ENCODE measurements at places on chromosomes 16 and 17. TPM values are rescaled to one million over a fixed set of nuclear protein-coding genes. Genes with fewer than 3 reads are reported as not detected.

GRCh38 chr16:188674-189073, 8.4 kb downstream of the HBQ1 start:
- no peaks in the 10 kb centered on the region for H3K36me3 ChIP-seq
- no peaks in the 10 kb centered on the region for H3K27me3 ChIP-seq
- no peak for DNase-seq
- no peaks in the 10 kb centered on the region for H3K4me1 ChIP-seq

GRCh38 chr17:40303708-40304551, 5.0 kb upstream of the RARA start:
- no peak for DNase-seq
- H3K4me3 ChIP-seq, result no peak overlapping the region
- no peak overlapping the region for H3K27ac ChIP-seq
- no peaks in the 10 kb centered on the region for H3K27me3 ChIP-seq
- H3K36me3 ChIP-seq, result peaks cover 47% of the 10 kb centered on the region

- no peak overlapping the region for H3K4me3 ChIP-seq
- peaks cover 6% of the 10 kb centered on the region for H3K27me3 ChIP-seq
- H3K27ac ChIP-seq, result no peak overlapping the region
- H3K36me3 ChIP-seq, result no peaks in the 10 kb centered on the region
- no peak for DNase-seq
These were observed 18.0 kb downstream of the GRB7 start for GRCh38 chr17:39755554-39756379.

- H3K4me3 ChIP-seq, result no peak overlapping the region
- H3K4me1 ChIP-seq, result no peaks in the 10 kb centered on the region
- DNase-seq, result no peak
- H3K36me3 ChIP-seq, result no peaks in the 10 kb centered on the region
- no peaks in the 10 kb centered on the region for H3K27me3 ChIP-seq
These were observed 5.4 kb upstream of the DRC7 start for GRCh38 chr16:57688987-57689761.

GRCh38 chr17:33131620-33132019, 140.0 kb downstream of the SPACA3 start:
- no peak for DNase-seq
- H3K27ac ChIP-seq, result no peak overlapping the region
- no peaks in the 10 kb centered on the region for H3K36me3 ChIP-seq
- peaks cover 55% of the 10 kb centered on the region for H3K27me3 ChIP-seq
- no peaks in the 10 kb centered on the region for H3K4me1 ChIP-seq

DNA sequence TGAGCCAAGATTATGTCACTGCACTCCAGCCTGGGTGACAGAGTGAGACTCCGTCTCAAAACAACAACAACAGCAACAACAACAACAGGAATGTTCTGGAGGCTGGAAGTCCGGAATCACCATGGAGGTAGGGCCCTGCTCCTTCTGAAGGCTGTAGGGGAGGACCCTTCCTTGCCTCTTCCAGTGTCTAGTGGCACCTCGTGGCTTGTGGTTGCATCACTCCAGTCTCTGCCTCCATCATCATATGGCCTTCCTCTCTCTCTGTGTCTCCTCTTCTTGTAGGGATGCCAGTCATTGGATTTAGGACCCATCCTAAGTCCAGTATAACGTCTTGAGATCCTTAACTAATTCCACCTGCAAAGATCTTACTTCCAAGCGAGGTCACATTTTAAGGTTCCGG, 14.0 kb downstream of the NAGPA start:
- no peaks in the 10 kb centered on the region for H3K4me1 ChIP-seq
- no peak for DNase-seq
- H3K27me3 ChIP-seq, result no peaks in the 10 kb centered on the region
- H3K27ac ChIP-seq, result no peak overlapping the region

- DNase-seq, result peak; percentile 59
- peak overlapping the region; percentile 34 for H3K27ac ChIP-seq
- H3K4me3 ChIP-seq, result no peak overlapping the region
- H3K4me1 ChIP-seq, result peaks cover 36% of the 10 kb centered on the region
- H3K27me3 ChIP-seq, result peaks cover 6% of the 10 kb centered on the region
These were observed 14.4 kb downstream of the SLFN5 start for GRCh38 chr17:35257208-35257659.

DNA sequence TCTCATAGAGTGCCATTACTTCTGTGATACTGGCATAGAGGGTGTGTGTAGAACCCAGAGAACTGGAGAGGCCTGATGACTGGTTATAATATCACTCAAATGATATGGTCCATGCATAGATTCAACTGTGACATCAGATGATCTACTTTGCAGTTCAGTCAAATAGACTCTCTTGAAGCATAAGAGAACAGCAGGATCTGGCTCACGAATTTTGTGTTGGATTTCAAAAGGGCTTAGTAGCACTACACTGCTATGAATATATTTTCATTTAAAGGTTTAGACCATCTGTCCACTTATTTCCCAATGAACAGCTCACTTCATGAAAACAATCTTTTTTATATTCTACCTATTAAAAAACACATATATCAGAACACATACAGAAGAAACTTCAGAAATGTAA, 119.7 kb downstream of the KIF2B start:
- DNase-seq, result no peak
- no peaks in the 10 kb centered on the region for H3K36me3 ChIP-seq
- no peak overlapping the region for H3K4me3 ChIP-seq
- H3K4me1 ChIP-seq, result no peaks in the 10 kb centered on the region
- H3K27ac ChIP-seq, result no peak overlapping the region

Gene KIF18B
- 76.4 TPM for total RNA-seq

DNA sequence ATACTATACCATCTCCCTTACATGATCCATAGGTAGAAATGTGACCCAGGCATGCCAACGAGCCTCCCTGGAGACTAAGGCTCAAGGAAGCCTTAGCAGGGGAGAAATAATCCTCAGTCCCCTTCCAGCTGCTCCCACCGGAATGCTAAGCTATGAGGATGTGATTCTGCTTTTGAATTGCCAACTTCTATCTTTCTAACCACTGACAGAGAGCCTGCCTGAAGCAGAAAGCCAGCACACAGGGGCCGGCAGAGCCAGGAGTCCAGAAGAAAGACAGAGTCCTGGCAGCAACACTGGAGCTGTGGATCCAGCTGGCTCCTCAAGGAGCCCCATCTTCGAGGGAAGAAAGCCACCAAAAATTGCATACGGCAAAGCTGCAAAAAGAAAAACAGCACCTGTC, 579.6 kb upstream of the CDH5 start:
- H3K27ac ChIP-seq, result no peak overlapping the region
- no peaks in the 10 kb centered on the region for H3K36me3 ChIP-seq
- DNase-seq, result no peak
- H3K27me3 ChIP-seq, result no peaks in the 10 kb centered on the region
- no peak overlapping the region for H3K4me3 ChIP-seq
- H3K4me1 ChIP-seq, result no peaks in the 10 kb centered on the region

DNA sequence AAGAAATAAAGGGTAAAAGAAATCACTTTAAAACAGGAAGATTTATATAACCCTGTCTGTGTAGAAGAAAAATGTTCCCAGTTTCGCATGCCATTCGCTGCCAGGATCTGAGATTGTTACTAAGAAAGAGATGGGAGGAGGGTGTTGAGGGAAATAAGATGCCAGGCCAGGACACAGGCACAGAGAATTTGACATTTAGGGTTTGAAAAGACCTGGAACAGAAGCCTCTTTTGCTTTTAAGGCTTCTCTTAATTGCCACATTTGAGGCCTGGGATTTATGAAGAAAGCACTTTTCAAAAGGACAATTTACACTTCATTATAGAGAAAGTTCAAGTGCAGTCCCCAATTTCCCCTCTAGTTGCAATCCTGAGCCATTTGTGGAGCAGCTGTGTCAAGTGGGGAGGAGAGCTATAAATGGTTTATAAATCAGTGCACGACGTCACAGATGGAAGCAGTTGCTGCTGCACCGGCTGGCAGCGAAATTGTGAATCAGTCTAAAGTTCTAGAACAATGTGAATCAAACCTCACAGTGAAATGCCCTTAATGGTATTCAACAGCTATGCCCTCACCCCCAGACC, 26.5 kb upstream of the C16orf87 start:
- no peak overlapping the region for H3K27ac ChIP-seq
- no peaks in the 10 kb centered on the region for H3K27me3 ChIP-seq
- no peaks in the 10 kb centered on the region for H3K36me3 ChIP-seq
- H3K4me1 ChIP-seq, result peaks cover 28% of the 10 kb centered on the region

Gene CD300A
- total RNA-seq, result 0.71 TPM

Gene HSD17B1
- total RNA-seq, result 1.4 TPM

Gene ANKFN1
- 1.1 TPM for total RNA-seq

Gene KRTAP2-1
- total RNA-seq, result not detected

DNA sequence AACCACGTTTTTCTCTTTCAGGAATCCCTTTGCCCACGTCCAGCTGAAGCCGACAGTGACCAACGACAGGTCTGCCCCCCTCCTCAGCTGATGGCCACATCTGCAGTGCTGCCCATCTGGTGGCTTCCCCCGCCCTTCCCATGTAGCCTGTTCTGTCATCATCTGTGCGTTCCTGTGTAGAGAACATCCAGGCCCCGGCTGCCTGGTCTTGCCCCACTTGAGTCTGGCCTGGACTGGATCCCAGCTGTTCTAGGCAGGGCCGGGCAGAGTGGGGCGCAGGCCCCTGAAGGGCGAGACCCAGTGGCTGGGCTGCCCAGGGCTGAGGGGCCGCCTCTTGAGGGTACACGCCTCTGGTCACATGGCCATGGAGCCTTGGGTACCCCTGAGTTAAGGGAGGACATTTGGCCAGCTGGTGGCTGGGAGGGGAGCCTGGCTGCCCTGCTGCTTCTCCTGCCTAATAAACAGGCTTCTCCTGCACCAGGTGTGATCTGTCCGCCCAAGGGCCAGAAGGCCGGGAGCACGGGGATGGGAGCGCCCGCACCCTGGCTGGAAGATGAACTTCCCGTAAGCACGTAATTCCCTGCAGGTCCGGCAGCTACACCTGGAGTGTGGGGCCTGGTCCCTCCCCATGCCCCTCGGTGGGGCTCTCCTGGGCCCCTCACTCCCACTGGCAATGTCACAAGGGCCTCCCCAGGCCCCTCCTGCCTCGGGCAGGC, 49.4 kb upstream of the PVALEF start:
- peaks cover 10% of the 10 kb centered on the region for H3K4me1 ChIP-seq
- no peak for DNase-seq
- no peaks in the 10 kb centered on the region for H3K36me3 ChIP-seq

Gene MYH3
- 1.6 TPM for total RNA-seq

- H3K27me3 ChIP-seq, result no peaks in the 10 kb centered on the region
- H3K36me3 ChIP-seq, result no peaks in the 10 kb centered on the region
- no peak overlapping the region for H3K4me3 ChIP-seq
- H3K4me1 ChIP-seq, result peaks cover 19% of the 10 kb centered on the region
- no peak overlapping the region for H3K27ac ChIP-seq
These were observed 446.3 kb downstream of the SLC39A11 start for GRCh38 chr17:72646176-72646575.

DNA sequence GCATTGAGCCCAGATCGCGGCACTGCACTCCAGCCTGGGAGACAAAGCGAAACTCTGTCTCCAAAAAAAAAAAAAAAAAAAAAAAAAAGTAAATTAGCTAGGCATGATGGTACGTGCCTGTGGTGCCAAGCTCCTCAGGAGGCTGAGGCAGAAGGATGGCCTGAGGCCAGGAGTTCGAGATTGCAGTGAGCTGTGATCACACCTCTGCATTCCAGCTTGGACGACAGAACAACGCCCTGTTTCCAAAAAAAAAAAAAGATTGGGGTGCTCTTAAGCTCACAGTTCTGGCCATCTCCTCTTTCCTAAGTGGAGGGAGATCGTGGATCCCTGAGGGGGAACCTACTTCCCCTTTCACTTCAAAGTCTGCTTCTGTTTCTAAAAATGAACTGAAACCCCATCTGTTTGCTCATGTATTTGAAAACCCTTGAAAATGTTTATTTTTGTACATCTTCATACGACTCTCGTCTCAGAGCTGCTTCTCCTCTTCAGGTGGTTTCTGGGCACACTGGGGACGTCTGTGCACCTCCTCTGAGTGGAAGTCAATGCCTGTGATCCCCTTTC, 138.8 kb downstream of the PRKCA start:
- no peaks in the 10 kb centered on the region for H3K4me1 ChIP-seq
- no peak overlapping the region for H3K4me3 ChIP-seq
- H3K27me3 ChIP-seq, result no peaks in the 10 kb centered on the region
- no peak for DNase-seq
- no peaks in the 10 kb centered on the region for H3K36me3 ChIP-seq

- H3K4me3 ChIP-seq, result no peak overlapping the region
- DNase-seq, result no peak
- H3K36me3 ChIP-seq, result no peaks in the 10 kb centered on the region
- no peaks in the 10 kb centered on the region for H3K4me1 ChIP-seq
- no peak overlapping the region for H3K27ac ChIP-seq
These were observed 741.1 kb downstream of the CDH11 start for GRCh38 chr16:64380751-64381150.

Gene DPEP1
- 1.1 TPM for total RNA-seq

GRCh38 chr16:52128361-52128760, 418.6 kb downstream of the TOX3 start:
- no peak overlapping the region for H3K27ac ChIP-seq
- no peak for DNase-seq
- no peaks in the 10 kb centered on the region for H3K4me1 ChIP-seq

Gene NPB
- 1.2 TPM for total RNA-seq

DNA sequence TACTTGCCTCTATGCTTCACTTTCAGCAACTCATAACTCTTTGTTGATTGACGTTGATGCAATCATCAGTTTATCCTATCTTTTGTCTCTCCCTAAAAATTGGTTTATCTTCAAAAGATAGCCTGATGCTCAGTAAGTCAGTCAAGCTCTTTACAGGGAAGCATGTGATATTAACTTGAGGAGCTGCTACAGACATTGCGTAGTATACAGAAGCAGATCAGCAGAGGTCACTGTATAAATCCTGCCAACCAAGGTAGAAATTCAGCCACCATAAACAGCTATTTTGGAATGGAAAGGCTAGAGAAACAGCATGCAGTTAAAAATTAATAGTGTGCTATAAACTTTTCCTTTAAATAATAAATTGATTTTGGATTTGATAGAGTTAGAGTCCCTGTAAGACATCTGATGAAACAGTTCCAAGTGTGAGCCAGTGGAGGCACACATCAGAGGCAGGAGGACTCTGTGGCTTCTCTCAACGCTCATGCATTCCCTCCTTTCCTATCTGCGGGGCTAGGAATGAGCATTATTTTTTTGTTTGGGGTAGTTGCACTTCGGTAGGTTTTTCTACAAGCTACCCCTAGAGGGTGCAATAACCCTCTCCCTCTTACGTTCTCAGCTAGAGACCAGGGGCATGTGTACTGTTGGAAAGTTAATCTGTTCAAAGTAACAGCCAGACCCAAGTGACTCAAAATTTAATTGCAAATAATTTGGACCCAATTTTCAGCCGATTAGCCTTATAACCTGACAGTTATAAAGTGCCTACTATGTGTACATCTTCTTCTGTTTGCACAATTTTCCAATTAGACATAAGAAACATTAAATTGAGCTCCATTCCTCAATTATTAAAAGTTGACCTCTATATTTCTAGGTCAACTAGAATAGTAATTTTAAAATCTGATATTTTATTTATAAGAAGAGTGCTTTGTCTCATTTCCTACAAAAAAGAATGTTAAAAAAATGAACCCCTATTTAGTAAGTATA, 647.7 kb upstream of the SOX9 start:
- no peaks in the 10 kb centered on the region for H3K27me3 ChIP-seq
- H3K4me3 ChIP-seq, result no peak overlapping the region
- DNase-seq, result peak; percentile 86
- no peaks in the 10 kb centered on the region for H3K4me1 ChIP-seq

- H3K36me3 ChIP-seq, result no peaks in the 10 kb centered on the region
- H3K4me3 ChIP-seq, result no peak overlapping the region
- no peak overlapping the region for H3K27ac ChIP-seq
- H3K4me1 ChIP-seq, result no peaks in the 10 kb centered on the region
- DNase-seq, result no peak
- H3K27me3 ChIP-seq, result no peaks in the 10 kb centered on the region
These were observed 281.5 kb downstream of the TOX3 start for GRCh38 chr16:52265446-52265861.

All from HCT116 (cell line).